IPS DF 19.7 (cell line): ENCODE measurements at places on chromosomes 6 and 20.

DNA sequence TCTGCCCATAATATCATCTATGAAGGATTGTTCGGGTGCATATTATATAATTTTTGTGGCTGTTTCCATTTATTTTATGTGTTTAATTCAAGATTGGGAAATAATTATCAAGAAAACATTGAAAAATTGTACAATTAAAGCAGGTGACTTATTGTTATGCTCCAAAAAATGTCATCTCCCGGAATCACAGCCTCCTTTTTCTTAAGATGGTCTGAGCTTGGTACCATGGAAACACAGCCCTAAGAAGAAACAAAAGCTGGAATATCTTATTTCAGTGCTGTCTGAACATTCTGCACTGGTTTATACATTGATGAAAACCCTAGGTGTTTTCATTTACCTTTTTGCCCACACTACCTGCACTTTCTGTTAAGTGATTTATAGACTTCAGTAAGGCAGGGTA lies 367.2 kb downstream of the ARHGAP18 start:
- no peak for DNase-seq

DNA sequence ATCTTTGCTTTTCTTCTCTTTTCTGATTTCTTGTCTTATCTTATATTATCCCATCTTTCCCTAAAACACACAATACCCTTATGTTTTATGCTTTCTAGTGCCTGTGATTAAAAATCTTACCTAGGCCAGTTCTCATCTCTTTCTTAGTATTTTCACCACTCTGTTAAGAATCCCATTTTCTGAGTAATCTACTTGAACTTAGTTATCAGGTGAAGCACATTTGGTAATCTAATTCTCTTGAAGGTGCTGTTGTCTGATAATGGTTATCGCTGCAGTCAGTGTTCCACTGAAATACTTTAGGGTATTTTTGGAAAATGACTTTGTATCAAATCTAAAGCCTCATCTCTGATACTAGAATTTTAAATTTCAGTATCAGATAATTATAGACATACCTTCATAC lies 192.5 kb upstream of the MAN1A1 start:
- DNase-seq = no peak

GRCh38 chr20:14838663-14839628 lies 501.5 kb upstream of the FLRT3 start:
- no peak for DNase-seq

GRCh38 chr6:114824409-114824808 lies 481.6 kb upstream of the HS3ST5 start:
- DNase-seq = no peak

DNA sequence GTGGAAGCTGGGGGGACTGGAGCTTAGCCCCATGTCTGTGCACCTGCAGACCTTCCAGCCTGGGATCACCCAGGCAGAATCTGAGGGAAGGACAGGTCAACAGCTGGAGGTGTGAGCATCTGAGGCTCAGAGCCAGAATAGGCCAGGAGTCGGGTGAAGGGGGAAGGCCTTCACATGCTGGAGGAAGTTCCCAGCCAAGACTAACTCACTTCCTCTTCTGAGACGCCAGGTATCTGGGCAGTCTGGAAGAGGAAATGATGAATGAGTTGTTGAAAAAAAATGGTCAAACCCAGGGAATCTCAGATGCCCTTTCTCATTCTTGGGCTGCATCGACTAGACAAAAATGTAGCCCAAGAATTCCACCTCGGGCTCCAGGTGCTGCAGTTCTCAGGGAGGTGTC lies 73.6 kb upstream of the TIAM2 start:
- DNase-seq = no peak

DNA sequence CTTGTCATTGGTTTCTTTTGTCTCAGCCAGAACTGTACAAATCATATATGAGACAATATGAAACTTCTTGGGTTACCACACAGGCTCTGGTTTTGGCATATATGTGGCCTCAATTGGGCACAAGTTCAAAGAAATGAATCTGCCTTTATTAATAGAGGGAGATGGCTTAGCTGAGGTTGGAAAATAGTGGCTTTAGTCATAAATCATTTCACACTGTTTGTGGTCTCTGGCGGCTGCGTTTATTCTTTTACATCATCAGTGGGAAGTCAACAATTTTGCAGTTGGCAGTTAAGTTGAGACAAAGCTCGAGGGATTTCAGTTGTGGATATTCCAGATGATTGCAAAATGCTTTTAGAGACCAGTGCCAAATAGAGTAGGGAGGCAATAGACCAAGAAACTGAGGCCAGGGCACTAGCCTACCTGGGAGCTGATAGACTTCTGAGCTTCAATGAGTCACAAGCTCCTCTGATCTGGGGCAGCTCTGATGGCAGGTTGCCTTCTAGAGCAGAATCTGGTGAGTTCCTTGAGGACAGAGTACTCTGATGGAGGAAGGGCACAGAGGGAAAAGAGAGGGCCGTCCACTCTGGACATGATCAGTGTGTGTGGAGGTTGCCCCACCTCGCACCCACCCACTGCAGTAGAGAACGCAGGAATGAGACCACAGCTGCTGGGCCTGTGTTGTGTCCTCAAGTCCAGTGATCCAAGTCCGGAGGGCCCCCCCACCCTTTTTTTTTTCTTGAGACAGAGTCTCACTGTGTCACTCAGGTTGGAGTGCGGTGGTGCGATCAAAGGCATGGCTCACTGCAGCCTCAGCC lies 73.5 kb downstream of the ARMC2 start:
- DNase-seq = no peak

- no peak for DNase-seq
These were observed 87.9 kb upstream of the ZNF217 start for GRCh38 chr20:53681352-53682212.

DNA sequence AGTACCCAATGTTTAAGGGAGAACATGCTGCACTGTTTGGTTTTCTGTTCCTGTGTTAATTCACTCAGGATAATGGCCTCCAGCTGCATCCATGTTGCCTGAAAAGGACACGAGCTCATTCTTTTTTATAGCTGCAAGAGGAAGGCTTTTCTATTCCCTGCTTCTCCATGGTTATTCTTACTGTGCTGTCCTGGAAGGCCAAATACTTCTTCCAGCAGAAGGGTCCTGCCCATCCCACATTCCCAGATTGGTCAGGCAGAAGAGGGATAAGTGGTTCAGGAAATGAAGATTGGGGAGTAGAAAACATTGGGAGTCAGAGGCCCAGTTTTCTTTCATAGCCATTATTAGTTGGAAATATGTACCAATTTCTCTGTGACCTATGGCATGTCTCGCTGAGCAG lies 122.4 kb downstream of the TCP11 start:
- no peak for DNase-seq

DNA sequence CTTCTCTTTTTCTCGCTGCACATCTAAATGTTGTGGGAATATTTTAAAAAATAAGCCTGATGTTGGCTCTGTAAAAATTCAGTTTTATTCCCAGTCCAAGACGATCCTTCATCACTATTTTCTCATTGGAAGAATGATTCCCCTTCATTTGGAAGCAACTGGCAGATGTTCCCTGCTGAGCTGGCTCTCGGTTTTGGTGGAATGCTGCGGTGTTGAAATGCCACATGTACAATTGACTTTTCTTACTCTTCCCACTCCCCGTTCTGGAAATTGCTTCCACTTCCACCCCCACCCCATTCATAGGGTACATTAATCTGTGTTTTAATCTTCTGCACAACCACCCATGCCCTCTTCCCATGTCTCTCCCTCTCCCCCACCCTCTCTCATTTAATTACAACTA lies 496.3 kb upstream of the MAP3K7 start:
- DNase-seq = no peak

- no peak for DNase-seq
These were observed 244.3 kb upstream of the ASCC3 start for GRCh38 chr6:101125380-101125971.

DNA sequence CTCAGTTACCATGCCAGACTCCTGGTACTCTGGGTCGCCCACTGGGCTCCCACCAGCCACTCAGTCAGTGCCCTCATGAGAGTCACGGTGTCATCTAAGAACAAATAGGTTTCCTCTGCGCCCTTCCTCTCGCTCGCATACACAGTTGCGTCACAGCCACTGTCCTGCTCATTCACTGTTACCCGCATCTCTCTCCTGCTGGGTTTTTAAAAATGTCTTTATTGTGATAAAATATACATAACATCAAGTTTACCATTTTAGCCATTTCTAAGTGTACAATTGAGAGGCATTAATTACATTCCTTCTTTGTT lies 4.0 kb downstream of the TEAD3 start:
- DNase-seq = no peak

- no peak for DNase-seq
These were observed 130.1 kb downstream of the NFATC2 start for GRCh38 chr20:51412333-51412871.

- no peak for DNase-seq
These were observed 1.0 kb downstream of the RALGAPA2 start for GRCh38 chr20:20711413-20711812.

GRCh38 chr6:6509284-6509683 lies 79.2 kb upstream of the LY86 start:
- DNase-seq = no peak

DNA sequence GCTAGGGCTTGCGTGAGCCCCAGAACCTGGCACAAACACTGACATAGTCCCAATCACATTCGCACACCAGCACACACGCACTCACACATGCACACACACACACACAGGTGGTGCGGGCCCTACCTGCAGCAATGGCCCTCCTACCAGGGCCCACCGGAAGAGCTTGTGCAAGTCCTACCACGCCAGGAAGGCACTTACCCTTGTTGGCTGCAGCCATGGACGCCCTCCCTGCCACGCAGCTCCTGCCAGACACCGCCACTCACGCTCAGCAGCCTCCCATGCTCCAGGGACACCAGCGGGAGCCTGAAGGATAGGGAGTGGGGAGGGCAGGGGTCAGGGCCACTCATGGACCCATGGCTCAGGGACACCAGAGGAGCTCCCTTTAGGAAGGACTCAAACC lies 7.7 kb downstream of the ADISSP start:
- no peak for DNase-seq

GRCh38 chr6:2918936-2919335 lies 15.8 kb upstream of the SERPINB9 start:
- no peak for DNase-seq

DNA sequence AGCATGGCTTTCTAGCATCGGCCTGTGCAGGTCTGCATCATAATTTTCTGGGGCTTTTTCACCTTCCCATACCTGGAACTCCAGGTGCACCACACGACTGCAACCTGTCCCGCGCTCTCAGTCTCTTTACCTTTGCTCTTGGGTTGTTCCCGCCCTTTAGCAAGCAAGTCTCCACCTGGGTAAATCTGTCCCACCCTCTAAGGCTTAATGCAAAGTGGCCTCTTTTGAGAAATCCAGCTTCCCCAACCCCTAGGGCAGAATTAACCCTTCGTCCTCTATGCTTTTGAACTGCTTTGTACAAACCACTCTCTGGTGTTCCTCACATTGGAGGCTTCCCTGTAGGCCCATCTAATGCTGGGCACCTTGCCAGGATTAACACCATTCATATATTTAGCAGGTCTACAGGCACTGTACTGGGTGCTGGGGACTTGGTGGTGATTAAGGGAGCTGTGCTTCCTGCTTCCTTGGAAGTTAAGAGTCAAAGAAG lies 2.8 kb downstream of the ITPR3 start:
- no peak for DNase-seq

DNA sequence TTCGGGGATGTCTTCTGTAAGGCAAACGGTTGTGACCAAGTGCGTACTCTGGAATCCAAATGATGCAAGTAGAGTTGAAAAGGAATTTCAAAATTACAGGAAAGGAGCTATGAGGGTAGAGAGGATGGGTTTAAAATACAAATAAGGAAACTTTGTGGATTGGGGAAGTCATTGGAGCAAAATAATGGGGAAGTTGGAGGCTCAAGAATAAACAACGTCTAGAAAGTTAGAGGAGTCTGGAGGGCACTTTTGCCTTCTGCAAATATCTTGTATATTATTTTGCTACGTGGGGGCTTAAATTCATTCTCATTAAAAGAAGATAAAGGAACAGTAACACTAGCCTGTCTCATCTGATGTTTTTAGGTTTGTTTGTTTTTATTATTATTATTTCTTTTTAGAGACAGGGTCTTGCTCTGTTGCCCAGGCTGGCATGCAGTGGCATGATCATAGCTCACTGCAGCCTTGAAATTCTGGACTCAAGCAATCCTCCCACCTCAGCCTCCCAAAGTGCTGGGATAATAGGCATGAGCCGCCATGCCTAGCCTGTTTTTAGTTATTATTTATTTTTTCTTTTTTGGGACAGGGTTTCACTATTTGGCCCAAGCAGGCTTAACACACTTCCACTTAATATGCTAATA lies 55.0 kb upstream of the TNFAIP3 start:
- DNase-seq = no peak

DNA sequence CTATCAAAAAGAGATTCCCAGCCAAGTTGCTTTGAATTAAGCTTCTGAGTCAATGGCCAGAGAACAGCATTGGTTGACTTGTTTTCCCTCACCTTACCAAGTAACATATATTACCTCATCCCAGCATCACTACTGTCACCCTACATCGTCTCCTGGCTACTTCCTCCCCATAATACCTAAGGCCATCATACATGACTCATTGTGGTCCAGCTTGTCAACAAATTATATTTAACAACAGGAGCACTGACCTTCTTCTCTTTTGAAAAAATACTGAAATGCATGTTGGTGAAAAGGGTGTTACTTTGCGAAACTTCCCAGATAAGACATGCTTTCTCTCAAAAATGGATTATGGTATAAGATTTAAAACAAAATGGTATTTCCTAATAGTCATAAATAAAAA lies 106.9 kb downstream of the TBX18 start:
- no peak for DNase-seq

GRCh38 chr6:30847971-30848436 lies 36.3 kb upstream of the DDR1 start:
- peak; percentile 85 for DNase-seq

DNA sequence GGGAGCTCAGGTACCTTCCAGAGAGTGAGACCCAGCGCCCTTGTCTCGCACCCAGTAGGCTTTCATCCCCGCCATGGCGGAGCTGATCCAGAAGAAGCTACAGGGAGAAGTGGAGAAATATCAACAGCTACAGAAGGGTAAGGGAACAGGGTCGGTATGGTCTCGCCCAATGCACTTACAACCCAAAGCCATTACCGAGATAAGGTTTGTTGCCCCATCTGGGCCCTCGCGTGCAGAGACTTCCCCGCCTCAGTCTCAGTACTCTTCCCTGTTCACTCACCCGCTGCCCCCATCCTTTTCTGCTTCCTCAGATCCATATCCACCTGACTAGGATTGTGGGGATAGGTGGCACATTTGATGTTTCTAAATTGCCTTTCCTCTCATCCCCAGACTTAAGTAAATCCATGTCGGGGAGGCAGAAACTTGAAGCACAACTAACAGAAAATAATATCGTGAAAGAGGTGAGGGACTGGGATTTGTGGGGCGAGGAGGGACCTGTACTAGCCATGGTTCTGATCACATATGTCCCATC lies 449 bp downstream of the PFDN6 start:
- no peak for DNase-seq

DNA sequence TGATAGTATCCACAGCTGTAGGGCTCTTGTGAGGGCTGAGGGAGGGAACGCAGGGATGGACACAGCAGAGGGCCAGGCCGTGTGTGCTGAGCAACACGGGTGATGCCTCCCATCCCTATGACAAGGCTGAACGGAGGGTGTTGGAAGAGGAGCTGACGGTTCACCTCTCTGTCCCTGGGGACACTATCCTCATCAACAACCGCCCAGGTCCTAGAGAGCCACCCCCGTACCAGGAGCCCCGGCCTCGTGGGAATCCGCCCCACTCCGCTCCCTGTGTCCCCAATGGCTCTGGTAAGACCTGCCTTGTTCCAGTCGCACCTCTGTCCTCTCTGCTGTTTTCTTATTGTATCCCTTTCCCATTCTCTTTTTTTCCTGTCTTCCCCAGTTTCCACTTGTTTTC lies 10.1 kb downstream of the DDR1 start:
- DNase-seq = no peak
